ENCODE measurements at places on chromosomes 6 and 20.

DNA sequence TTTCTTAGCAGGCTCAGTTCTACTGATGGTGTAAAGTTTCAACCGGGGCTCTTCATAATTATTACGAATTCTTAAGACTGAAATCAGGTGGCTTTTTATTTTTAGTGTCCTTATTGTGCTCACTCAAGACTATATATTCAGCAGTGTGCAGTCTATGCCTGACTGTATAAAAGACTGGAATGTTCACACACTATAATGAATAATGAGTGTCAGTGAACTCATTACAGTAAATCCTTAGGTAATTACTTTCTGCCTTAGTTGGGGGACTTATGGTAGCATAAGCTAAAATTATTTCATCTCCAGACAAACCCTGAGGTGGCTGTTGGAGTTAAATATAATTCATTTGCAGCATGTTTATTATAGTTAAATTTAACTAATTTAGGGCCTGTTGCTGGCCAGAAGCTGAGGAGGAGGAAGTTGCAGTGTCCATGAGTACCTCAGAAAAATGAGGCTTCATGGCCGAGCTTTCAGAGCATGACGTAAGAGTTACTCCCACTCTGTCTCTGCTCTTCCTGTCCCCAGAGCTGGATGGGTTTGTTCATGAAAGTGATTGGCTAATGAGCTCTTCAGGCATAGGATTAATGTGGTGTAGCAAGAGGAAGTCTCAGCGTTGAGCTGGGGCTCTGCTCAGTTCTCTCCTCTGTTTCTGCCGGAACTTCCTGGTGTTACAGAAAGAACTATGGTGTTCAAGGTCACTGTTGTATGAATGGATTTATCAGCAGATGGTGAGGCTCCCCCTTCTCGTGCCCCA lies 335.7 kb downstream of the NRN1 start:
- DNase-seq: peak; percentile 15

- DNase-seq: no peak
These were observed 237.1 kb downstream of the ANKRD60 start for GRCh38 chr20:57991211-57991881.

- DNase-seq: peak; percentile 50
These were observed 10.1 kb downstream of the EZR start for GRCh38 chr6:158808941-158809678.

GRCh38 chr6:143733510-143733909 lies 55.7 kb downstream of the PHACTR2 start:
- no peak for DNase-seq

GRCh38 chr6:33815854-33816253 lies 12.1 kb upstream of the MLN start:
- no peak for DNase-seq

- no peak for DNase-seq
These were observed 20.2 kb downstream of the GMEB2 start for GRCh38 chr20:63606686-63607085.

GRCh38 chr6:17466707-17467106 lies 73.3 kb downstream of the CAP2 start:
- DNase-seq: no peak

DNA sequence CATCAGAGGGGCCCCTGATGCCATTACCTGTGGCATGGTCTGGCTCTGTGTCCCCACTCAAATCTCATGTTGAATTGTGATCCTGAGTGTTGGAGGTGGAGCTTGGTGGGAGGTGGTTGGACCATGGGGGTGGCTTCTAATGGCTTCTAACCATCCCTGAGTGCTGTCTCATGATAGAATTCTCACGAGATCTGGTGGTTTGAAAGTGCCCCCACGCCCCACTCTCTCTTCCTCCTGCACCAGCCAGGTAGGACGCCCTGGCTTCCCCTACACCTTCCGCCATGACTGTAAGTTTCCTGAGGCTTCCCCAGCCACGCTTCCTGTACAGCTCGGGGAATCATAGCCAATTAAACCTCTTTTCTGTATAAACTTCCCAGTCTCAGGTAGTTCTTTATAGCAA lies 14.9 kb downstream of the BHLHE23 start:
- no peak for DNase-seq

DNA sequence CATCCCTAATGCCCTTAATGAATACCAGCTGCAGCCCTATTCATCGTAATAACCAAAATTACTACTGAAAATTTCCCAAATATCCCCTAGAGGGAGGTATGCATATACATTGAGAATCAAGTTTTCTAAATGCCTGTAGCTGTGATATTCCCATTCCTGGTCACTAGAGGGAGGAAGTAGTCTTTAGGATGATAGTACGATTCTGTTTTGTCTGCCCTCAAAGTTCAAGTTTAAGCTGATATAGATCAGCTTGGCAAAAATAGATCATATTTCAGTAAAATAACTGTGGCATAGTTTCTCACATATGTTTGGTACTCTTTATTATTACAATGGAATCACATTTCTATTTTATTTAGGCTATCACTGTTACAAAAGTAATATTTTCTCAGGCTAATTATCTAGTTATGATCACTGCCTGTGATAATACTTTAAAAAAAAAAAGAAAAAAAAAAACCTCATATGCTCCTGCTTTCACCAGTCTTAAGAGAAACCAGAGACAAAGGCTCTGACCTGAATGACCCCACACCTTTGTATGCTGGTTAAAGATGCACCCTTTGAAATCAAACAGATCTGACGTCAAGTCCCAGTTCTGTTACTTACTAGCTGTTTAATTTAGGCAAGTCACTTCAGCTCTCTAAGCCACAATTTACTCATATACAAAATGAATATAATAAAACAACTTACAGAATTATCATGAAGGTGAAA lies 11.0 kb downstream of the TSPYL1 start:
- peak; percentile 62 for DNase-seq

DNA sequence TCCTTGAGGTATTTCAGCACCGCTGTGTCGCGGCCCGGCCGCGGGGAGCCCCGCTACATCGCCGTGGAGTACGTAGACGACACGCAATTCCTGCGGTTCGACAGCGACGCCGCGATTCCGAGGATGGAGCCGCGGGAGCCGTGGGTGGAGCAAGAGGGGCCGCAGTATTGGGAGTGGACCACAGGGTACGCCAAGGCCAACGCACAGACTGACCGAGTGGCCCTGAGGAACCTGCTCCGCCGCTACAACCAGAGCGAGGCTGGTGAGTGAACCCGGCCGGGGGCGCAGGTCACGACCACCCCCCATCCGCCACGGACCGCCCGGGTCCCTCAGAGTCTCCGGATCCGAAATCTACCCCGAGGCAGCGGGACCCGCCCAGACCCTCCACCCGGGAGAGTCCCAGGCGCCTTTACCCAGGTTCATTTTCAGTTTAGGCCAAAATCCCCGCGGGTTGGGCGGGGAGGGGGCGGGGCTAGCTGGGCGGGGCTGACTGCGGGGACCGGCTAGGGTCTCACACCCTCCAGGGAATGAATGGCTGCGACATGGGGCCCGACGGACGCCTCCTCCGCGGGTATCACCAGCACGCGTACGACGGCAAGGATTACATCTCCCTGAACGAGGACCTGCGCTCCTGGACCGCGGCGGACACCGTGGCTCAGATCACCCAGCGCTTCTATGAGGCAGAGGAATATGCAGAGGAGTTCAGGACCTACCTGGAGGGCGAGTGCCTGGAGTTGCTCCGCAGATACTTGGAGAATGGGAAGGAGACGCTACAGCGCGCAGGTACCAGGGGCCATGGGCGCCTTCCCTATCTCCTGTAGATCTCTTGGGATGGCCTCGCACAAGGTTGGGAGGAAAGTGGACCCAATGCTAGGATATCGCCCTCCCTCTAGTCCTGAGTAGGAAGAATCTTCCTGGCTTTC lies 693 bp downstream of the HLA-F start:
- peak; percentile 85 for DNase-seq
